Stomach (tissue), 19 donors: ENCODE measurements at places on chromosomes 3 and 15. TPM values are rescaled to one million over a fixed set of nuclear protein-coding genes. Genes with fewer than 3 reads are reported as not detected.
A peak's percentile ranks its signal among the peaks of the same experiment; 100 is the strongest.

- H3K4me1 ChIP-seq, result peaks cover 24% of the 10 kb centered on the region
- H3K27ac ChIP-seq, result no peak overlapping the region
- no peaks in the 10 kb centered on the region for H3K36me3 ChIP-seq
Observed at GRCh38 chr3:120567370-120568201, 28.6 kb upstream of the NDUFB4 start.

- H3K27ac ChIP-seq, result no peak overlapping the region
- no peak overlapping the region for H3K4me3 ChIP-seq
- no peaks in the 10 kb centered on the region for H3K27me3 ChIP-seq
- peak; percentile 33 for DNase-seq
- H3K36me3 ChIP-seq, result no peaks in the 10 kb centered on the region
- H3K4me1 ChIP-seq, result peaks cover 20% of the 10 kb centered on the region
Observed at GRCh38 chr15:69812861-69813261, 284.9 kb downstream of the TLE3 start.

- peaks cover 41% of the 10 kb centered on the region for H3K4me1 ChIP-seq
- no peaks in the 10 kb centered on the region for H3K27me3 ChIP-seq
- no peak overlapping the region for H3K4me3 ChIP-seq
- peak overlapping the region; percentile 70 for H3K27ac ChIP-seq
- DNase-seq, result peak; percentile 69
Observed at GRCh38 chr15:67025719-67026609, 39.4 kb upstream of the SMAD3 start.

DNA sequence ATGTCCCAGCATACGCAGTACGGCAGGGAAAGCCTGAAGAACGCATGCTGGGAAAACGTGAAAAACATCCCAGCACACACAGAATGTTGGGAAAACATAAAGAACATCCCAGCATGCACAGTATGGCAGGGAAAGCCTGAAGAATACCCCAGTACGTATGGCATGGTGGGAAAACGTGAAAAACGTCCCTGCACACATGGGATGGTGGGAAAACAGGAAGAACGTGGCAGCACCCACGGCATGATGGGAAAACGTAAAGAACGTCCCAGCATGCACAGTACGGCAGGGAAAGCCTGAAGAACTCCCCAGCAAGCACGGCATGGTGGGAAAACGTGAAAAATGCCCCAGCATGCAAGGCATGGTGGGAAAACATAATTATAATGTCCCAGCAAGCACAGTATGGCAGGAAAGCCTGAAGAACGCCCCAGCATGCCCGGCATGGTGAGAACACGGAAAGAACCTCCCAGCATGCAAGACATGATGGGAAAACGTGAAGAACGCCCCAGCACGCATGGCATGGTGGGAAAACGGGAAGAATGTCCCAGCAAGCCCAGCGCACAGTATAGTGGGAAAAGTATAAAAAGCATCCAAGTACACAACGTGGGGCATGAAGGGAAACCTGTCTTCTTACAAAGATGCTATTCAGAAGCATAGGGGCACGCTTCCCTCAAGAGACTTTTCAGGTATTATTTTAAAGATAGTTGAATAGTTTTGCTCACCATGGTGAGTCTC, 128.3 kb downstream of the OCA2 start:
- no peaks in the 10 kb centered on the region for H3K4me1 ChIP-seq
- no peak for DNase-seq
- no peaks in the 10 kb centered on the region for H3K36me3 ChIP-seq

DNA sequence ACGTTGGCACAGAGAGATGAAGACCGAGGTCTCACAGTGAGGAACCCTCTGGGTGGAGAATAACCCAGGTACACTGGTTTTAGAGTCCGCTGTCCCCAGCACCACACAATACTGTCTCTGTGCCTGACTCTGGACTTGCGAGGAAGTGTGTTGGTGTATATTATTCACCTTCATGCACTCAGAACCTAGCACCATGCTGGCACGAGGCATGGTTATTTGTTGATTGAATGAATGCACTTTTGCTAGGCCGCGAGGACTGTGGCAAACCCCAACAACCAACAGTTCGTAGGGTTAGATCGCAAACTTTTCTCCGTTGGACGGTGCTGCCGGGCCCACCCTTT, 484 bp upstream of the C3orf52 start:
- peak overlapping the region; percentile 51 for H3K4me3 ChIP-seq
- H3K27me3 ChIP-seq, result no peaks in the 10 kb centered on the region
- peak overlapping the region; percentile 89 for H3K27ac ChIP-seq
- no peaks in the 10 kb centered on the region for H3K36me3 ChIP-seq
- peaks cover 40% of the 10 kb centered on the region for H3K4me1 ChIP-seq

GRCh38 chr3:14324224-14324944, 78.0 kb upstream of the SLC6A6 start:
- no peak overlapping the region for H3K4me3 ChIP-seq
- H3K27me3 ChIP-seq, result no peaks in the 10 kb centered on the region
- DNase-seq, result no peak
- H3K27ac ChIP-seq, result no peak overlapping the region

Gene TNK2
- total RNA-seq, result 17.4 TPM

Gene SLC51A
- not detected for total RNA-seq

Gene ZNF860
- total RNA-seq, result 1.2 TPM
